ENCODE measurements at places on chromosomes 3 and 15.

GRCh38 chr3:54235998-54236397 lies 113.6 kb downstream of the CACNA2D3 start:
- no peaks in the 10 kb centered on the region for H3K4me1 ChIP-seq
- H3K4me3 ChIP-seq = no peak overlapping the region
- H3K27ac ChIP-seq = no peak overlapping the region
- H3K27me3 ChIP-seq = no peaks in the 10 kb centered on the region
- no peaks in the 10 kb centered on the region for H3K36me3 ChIP-seq
- DNase-seq = no peak

DNA sequence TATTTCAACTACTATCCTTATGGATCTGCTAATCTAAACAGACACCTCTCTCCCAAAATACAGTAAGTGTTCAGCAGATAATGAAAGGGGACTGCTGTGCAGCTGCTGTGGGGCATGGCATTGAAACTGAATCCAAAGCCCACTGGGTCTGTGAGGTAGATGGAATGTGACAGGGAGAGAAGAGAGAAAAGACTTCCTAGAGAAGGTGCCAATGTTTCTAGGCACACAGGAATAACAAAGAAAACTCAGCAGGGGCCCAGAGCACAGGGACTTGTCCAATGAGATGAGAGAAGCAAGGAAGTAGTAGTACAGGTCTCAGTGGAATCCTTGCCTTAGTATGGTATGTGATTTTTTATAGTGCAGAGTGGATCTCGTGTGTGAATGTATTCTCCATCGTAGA lies 457.8 kb downstream of the IL5RA start:
- H3K4me1 ChIP-seq = no peaks in the 10 kb centered on the region
- H3K36me3 ChIP-seq = no peaks in the 10 kb centered on the region
- H3K27ac ChIP-seq = no peak overlapping the region
- no peak for DNase-seq
- no peaks in the 10 kb centered on the region for H3K27me3 ChIP-seq

DNA sequence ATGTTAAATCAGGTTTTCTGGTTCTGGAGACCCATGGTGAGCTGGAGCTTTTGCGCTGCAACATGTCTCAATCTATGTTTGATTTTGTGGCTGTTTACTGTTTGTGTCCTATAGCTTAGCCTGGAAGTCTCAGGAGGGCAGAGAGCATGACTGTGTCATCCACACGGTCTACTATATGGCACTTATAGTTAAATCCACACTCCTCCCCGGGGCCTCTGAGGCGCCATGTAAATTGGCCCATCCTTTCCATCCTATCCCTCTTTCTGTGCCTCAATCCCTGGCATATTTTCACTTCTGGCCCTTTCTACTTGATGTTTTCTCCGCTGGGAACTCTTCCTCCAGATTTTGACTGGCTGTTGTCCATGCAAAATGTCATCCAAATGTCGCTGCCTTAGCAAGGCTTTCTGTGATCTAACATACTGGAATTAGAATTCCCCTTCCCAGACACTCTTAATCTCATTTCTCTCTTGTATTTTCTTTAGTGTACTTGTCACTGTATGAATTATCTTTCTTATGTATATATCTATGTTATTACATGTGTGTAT lies 560.8 kb upstream of the RGMA start:
- H3K4me1 ChIP-seq = no peaks in the 10 kb centered on the region
- DNase-seq = no peak

GRCh38 chr3:156867174-156867573 lies 41.0 kb downstream of the LEKR1 start:
- H3K27me3 ChIP-seq = no peaks in the 10 kb centered on the region
- no peaks in the 10 kb centered on the region for H3K36me3 ChIP-seq
- DNase-seq = no peak
- H3K4me3 ChIP-seq = no peak overlapping the region

- no peaks in the 10 kb centered on the region for H3K36me3 ChIP-seq
- no peak overlapping the region for H3K4me3 ChIP-seq
- H3K27ac ChIP-seq = no peak overlapping the region
- H3K27me3 ChIP-seq = no peaks in the 10 kb centered on the region
- DNase-seq = peak; percentile 12
Measured at GRCh38 chr15:80309769-80310384, 57.9 kb upstream of the CTXND1 start.

DNA sequence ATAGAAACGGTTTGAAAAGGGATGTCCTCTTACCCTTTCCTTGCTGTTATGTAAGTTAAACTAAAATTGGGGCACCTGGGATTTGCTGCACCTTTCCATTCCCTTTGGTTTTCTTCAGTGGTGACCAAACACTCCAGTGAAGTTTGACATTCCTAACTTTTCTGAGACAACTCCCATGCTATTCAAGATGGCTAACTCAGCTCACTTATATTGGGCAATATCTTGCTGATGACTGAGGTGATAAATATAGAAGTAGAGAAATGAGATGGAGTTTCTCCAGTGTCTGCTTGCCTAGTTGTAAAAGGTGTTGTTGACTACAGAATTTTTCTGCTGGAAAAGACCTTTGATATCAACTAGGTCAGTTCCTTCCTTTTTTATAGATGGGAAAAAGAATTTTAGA lies 291.8 kb downstream of the GAP43 start:
- no peaks in the 10 kb centered on the region for H3K36me3 ChIP-seq
- peaks cover 2% of the 10 kb centered on the region for H3K4me1 ChIP-seq
- no peak overlapping the region for H3K27ac ChIP-seq
- H3K27me3 ChIP-seq = no peaks in the 10 kb centered on the region
- peak; percentile 71 for DNase-seq

GRCh38 chr3:187952849-187953248 lies 201.1 kb upstream of the LPP start:
- H3K27me3 ChIP-seq = no peaks in the 10 kb centered on the region
- H3K4me3 ChIP-seq = no peak overlapping the region
- H3K4me1 ChIP-seq = peaks cover 2% of the 10 kb centered on the region
- H3K36me3 ChIP-seq = no peaks in the 10 kb centered on the region
- DNase-seq = no peak

- no peak for DNase-seq
- no peak overlapping the region for H3K4me3 ChIP-seq
- no peak overlapping the region for H3K27ac ChIP-seq
- no peaks in the 10 kb centered on the region for H3K36me3 ChIP-seq
- H3K4me1 ChIP-seq = no peaks in the 10 kb centered on the region
Measured at GRCh38 chr3:158314426-158315357, 204.8 kb downstream of the RSRC1 start.

DNA sequence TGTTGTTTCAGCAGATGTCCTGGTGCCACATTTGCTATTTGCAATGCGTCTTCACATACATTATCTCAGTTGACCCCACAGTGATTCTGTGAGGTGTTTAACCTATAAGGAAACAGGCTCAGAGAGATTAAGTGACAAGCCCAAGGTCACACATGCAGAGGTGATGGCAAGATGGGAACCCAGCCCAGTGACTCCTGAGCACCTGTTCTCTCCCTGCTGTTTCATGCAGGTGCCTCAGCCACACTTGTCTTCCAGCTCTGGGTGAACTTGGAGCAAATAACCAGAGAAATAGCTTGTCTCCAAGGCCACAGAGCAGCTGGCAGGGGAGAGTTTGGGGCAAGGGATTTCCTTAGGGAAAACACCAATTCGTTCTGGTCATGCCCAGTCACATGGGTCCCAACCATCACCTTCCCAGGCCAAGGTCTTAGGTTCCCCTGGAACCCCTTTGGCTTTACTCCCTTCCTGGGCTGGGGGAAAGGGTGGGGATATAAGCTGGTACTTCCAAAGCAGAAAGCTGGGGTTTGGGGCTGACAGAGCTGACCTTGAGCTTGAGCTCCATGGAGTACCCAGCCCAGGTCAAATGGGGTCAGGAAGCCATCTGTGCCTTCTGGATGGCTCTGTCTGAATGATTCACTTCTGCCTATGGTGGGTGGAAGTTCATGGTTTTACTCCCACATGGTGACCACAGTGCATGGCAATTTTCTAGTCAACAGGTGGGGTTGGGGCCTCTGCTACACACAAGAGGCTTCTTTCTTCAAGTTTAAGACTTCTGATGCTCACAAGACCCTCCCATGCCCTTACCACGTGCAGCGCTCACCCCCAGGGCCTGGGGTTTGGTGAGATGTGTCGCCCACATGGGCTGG lies 22.4 kb downstream of the LIPC start:
- H3K27ac ChIP-seq = no peak overlapping the region
- no peaks in the 10 kb centered on the region for H3K27me3 ChIP-seq
- no peak overlapping the region for H3K4me3 ChIP-seq
- DNase-seq = no peak

DNA sequence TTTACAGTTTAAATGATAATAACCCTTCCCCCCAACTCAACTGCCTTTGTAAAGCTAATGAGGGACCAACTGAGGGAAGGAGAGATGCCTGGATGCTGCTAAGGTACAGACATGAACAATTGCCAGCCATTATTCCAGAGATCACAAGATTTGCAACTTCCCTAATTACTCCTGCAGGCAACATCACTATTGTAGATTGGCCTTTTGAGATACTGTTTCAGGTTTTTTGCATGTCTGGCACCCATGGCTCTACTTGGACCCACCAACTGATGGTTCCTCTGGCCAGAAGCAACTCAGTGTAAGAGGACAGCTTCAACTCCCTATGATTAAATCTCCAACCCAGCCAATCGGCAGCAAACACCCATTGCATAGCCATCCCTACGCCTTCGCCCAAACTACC lies 478.7 kb downstream of the FHIT start:
- H3K27ac ChIP-seq = no peak overlapping the region
- no peak overlapping the region for H3K4me3 ChIP-seq
- no peaks in the 10 kb centered on the region for H3K27me3 ChIP-seq
- peaks cover 6% of the 10 kb centered on the region for H3K4me1 ChIP-seq

GRCh38 chr3:141788149-141788548 lies 24.9 kb downstream of the GRK7 start:
- H3K27ac ChIP-seq = no peak overlapping the region
- H3K4me3 ChIP-seq = no peak overlapping the region
- H3K4me1 ChIP-seq = no peaks in the 10 kb centered on the region
- DNase-seq = no peak

DNA sequence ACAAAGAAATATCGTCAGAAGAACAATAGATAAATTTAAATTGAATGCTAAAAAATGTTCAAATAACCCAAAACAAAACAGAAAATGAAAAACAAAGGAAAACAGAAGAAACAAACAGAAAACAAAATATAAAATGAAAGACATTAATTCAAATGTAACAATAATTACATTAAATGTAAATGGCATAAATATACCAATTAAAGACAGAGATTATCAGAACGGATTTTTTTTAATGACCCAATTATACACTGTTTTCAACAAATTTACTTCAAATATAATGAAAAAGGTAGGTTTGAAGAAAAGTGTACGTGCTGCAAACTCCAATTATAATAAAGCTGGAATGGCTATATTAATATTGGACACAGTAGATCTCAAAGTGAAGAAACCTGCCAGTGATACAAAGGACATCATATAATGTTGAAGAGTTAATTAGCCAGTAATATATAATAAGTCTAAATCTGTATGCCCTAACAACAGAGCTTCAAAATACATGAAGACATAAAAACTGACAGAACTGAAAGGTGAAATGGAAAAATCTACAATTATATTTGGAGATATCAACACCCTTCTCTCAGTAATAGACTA lies 193.8 kb downstream of the ZBTB20 start:
- H3K4me1 ChIP-seq = no peaks in the 10 kb centered on the region
- no peaks in the 10 kb centered on the region for H3K27me3 ChIP-seq
- DNase-seq = no peak

DNA sequence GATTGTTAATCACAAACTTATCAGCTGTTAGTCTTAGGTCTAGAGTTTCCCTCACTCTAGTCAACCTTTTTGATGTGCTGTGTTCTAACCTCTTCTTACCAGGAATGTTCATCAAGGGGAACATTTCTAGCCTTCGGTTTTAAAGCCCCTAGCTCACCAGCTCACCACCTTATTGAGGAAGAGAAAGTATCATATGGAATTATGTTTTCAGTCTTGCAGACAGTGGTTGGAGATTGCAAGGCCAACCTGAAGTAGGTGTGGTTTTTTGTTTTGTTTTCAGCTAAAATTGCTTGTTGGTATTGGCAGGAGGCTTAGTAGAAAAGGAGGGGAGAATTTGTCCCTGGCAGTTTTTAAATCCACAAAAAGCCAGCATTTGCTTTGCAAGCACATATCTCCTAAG lies 48.4 kb upstream of the CCDC80 start:
- H3K4me3 ChIP-seq = no peak overlapping the region
- DNase-seq = no peak
- H3K4me1 ChIP-seq = peaks cover 32% of the 10 kb centered on the region
- no peaks in the 10 kb centered on the region for H3K36me3 ChIP-seq

- H3K27ac ChIP-seq = no peak overlapping the region
- no peaks in the 10 kb centered on the region for H3K36me3 ChIP-seq
- no peaks in the 10 kb centered on the region for H3K27me3 ChIP-seq
- H3K4me3 ChIP-seq = no peak overlapping the region
- no peak for DNase-seq
Measured at GRCh38 chr3:179526989-179527391, 35.7 kb upstream of the ACTL6A start.

GRCh38 chr3:161423911-161424522 lies 52.7 kb upstream of the SPTSSB start:
- no peaks in the 10 kb centered on the region for H3K36me3 ChIP-seq
- no peaks in the 10 kb centered on the region for H3K27me3 ChIP-seq
- peaks cover 3% of the 10 kb centered on the region for H3K4me1 ChIP-seq
- H3K27ac ChIP-seq = no peak overlapping the region

DNA sequence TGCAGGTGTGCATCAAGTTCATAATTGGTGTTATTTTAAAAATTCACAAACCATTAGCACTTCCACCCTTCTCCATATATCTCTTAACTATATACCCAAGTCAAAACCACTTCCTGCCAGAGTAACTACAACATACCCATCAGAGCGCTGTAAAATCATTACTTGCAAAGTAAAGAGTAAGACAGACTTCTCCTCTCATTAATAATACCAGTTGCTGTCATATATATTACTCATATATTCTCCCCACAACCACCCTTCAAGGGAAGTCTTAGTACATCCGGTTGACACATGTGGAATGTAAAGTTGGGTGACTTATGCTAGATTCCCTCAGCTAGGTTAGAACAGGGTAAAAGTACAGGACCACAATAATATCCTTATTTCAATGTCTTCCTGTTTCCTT lies 5.6 kb downstream of the TERC start:
- H3K27me3 ChIP-seq = no peaks in the 10 kb centered on the region
- no peaks in the 10 kb centered on the region for H3K36me3 ChIP-seq
- H3K4me1 ChIP-seq = no peaks in the 10 kb centered on the region
- H3K4me3 ChIP-seq = no peak overlapping the region
- H3K27ac ChIP-seq = no peak overlapping the region
- DNase-seq = no peak

DNA sequence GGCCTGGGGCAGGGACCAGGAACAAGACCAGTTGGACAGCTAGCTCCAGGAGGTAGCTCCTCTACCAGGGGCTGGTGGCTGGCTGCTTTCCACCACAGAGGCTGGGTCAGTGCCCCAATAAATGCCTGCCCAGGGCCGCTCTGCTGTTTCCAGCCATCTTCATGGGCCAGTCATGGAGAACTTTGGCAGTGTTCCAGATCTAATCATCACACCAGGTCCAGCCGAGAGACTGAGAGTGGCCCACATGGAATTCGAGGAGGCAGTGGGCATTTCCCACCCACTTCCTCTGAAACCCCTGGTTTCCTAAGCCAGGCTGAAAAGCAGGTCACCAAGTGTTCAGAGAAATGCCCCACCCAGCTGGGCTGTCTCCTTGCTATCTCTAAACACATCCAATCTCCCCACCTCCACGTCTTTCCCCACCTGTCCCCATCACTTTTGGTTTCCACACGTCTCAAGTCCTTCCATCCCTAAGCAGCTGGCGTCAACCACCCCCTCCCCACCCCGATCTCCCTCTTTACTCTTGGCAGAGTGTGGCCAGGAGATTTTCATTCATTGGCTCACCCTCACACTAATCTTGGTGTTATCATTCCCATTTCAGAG lies 190.0 kb upstream of the LINGO1 start:
- H3K27me3 ChIP-seq = peaks cover 33% of the 10 kb centered on the region
- H3K36me3 ChIP-seq = no peaks in the 10 kb centered on the region
- no peak for DNase-seq

All from trophoblast cell (in vitro differentiated cells and primary cell).